ENCODE measurements at places on chromosomes 16 and 17.
A peak's percentile ranks its signal among the peaks of the same experiment; 100 is the strongest.

DNA sequence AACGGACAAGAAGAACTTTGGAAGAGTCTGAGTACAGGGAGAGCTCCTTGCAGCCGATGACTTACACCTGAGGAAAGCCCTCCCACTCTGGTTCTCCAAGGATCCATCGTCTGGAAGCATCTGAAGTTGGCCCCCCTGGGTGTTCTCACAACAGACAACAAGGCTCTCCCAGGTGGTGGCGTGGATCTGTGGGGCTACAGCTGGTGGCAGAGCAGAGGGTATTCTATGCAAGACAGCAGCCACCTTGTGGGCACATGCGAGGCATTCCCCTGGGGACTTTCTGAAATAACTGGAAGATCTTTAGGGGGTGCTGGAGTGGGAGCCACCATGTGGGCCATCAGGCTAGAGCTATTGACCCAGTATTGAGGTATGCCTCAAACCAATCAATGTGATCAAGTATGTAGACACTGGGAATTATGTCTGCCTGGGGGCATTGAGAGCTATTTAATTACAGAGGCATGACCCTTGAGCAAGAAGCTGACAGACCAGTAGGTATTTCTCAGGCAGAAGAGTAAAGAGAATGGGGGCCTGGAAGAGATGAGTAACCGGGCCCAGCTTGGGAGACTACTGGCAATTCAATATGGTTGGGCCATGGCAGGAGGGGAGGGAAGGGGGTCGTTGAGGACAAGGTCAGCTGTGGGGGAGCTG is 6.9 kb upstream of the KRT19 start:
- no peak for DNase-seq

DNA sequence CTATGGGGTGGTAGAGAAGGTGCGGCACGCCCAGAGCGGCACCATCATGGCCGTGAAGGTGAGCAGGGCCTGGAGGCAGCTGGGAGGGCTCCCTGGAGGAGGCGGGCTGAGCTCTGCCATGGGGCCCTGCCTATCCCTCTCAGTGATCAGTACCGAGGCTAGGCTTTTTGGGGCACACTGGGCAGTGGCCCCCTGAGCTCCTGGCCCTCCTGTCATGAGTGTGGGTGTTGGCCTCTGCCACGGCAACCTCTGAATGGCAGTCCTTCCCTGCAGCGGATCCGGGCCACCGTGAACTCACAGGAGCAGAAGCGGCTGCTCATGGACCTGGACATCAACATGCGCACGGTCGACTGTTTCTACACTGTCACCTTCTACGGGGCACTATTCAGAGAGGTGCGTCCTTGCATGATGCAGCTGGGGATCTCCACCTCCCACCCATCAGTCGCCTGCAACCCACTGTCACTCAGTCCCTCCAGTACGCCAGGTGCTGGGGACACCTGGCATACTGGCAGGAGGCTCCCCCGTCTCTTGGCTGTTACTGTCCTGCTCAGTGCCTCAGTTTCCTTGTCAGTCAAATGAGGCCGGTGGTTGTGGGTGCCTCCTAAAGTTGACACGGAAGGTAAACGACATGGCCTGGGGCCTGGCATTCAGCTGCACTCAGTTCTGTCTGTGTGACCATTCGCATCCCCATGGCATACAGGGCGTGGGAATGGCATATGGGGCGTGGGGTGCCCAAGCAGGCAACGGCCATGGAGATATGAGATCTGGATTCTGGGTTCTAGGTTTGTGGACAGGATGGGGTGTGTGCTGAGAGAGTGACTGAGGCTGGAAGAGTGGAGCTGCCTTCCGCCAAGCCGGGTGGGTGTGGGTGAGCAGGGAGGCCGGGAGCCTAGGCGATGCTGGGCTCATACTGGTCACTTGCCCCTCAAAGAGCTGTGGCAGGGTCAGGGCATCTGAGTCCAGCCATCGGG is 16.4 kb downstream of the MAP2K3 start:
- DNase-seq: no peak

GRCh38 chr17:38329808-38330730 is 13.7 kb downstream of the GPR179 start:
- no peak for DNase-seq

DNA sequence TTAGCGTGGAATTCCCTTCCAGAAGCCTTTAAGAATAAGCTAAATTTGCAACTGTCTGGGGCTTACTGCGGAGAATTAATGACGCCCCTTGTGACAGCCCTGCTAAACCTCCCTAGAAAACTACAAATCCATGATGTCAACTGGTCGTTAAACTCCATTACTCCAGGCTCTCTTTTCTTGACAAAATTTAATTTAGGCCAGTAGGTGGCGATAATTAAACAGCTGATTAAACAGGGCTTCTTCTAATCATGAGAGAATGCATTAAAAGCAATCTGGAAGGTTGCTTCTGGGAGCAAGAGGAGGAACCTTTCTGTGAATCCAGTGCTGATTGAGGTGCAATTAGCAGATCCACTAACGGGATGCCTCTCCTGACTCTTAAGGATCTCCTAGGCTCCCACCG is 8.1 kb upstream of the NLRP1 start:
- DNase-seq: peak; percentile 1

DNA sequence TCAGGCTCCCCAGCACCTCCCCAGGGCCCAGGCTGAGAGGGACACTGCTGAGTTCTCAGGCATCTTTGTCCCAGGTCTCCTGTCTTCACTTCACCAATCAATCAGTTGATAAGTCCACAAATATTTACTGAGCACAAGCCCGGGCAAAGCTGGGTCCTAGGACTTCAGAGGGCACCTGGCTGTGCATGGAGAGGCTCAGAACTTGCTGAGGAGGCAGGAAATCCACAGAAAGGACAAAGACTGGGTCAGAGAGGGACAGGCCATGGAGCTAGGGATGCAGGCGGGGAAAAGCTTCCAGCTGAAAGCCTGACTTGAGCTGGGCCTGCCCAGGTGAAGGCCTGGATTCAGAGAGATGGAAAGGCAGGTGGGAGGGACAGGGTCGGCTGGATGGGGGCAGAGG is 33.2 kb upstream of the C1QL1 start:
- no peak for DNase-seq
